Hematopoietic multipotent progenitor cell treated with erythropoietin and hydrocortisone succinate and interleukin-3 and kit ligand, for 6 days (in vitro differentiated cells): ENCODE measurements at places on chromosomes 3 and 15.
A peak's percentile ranks its signal among the peaks of the same experiment; 100 is the strongest.

GRCh38 chr15:34722439-34722836 lies 32.4 kb downstream of the GJD2 start:
- DNase-seq = no peak

DNA sequence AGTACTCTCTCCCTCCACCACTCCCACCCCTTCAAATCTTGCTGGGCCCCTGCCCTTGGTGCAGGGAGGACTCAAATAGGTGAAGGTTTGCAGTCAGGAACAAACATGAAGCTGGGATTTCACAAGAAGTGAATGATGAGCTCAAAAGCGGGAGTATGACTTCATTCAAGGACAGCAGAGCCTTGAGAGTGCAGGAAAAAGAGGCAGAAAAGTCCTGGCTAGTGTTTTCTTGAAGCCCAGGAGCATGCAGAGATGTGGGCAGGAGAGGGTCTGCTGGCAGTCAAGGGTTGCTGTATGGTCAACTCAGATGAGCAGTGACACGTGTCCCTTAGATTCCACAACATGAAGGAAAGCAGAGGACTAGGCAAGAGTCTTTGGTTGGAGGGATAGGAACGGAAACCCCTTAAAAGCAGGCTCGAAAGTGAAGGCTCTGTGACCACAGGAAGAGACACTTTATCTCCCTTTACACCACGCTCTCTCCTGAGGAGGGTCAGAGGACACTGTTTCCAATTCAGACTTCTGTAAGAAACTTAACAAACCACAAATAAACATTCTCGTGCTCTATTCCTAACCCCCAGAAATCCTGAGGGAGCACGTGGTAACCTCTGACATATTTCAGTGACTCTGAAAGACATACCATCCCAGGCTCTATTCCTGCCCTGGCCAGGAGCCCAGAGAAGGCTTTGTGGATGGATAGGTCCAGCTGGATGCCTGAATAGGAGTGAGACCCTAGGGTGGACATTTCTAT lies 168.0 kb upstream of the NDN start:
- no peak for DNase-seq

GRCh38 chr3:102687851-102688555 lies 253.2 kb downstream of the ZPLD1 start:
- DNase-seq = no peak

GRCh38 chr15:85869124-85869523 lies 74.4 kb upstream of the KLHL25 start:
- DNase-seq = no peak

DNA sequence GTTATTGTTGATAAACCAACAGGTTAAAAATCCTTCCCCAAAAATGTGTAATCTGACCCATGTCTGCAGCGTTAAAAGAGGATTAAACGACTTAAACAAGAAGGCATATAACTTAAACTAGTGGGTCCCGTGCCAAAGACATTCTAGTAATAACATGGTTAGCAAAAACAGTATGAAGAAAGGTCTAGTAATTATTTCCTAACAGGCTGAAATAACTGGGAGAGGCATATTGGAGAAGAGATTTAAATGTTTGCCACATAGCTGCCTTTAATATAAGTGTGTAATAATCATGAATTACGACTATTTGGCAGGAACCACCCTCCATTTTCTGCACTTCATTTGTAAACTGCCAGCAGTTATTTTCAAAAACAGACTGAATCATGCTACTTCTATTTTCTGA lies 67.7 kb upstream of the CSPG5 start:
- DNase-seq = no peak

- no peak for DNase-seq
Observed at GRCh38 chr3:147688868-147689267, 279.7 kb downstream of the ZIC1 start.

- no peak for DNase-seq
Observed at GRCh38 chr3:184553385-184553784, 8.2 kb upstream of the EPHB3 start.

DNA sequence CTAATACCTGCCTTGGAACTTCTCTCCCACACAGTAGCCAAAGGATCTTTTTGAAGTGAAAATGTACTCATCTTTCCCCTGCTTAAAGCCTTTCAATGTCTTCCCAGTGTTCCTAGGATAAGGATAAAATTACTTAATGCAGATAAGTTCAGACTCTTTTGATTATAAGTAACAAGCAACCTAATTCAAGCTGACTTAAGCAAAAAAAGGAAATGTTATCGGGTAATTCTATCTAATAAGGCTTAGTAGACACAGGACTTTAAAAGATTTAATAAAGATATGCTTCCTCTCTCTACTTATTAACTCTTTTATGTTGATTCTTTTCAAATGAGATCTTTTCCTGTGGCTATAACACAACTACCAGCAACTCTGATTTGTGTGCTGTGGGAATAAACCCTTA lies 284.2 kb downstream of the OXSM start:
- DNase-seq = no peak

DNA sequence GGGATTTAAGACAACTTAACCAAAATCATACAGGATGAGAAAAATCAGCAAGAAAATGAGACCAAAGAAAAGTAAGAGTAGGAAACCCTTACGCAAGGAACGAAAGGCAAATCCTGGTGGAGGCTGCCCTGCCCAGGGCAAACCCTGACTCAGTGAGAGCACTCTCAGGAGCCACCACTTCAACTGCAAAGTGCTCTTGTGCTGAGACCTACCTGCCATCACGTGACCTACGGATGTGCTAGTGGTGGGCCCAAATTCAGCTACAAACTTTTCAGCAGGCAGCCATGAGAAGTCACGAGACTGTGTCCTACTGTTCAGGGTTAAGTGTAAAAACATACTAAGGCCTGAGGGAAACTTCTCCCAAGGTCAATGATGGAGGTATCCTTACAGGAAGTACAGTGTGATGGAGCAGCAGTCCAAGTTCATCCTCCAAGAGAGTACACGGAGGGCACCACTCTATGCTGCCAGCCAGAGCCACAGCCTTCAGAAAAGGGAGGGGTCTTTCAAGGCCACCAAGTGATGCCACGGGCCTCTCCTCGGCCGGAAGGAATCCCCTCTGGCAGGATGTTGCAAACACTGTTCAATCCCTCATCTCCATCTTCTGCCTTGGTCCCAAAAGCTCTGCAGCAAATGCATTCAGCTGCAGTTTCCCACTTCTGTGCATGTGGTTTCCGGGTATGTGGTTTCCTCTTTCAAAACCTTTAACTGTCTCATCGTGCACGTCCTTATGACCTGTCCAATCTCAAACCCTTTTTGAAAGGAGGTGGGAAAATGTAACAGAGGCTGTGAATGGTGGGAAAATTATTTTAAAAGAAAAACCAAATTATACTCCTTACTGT lies 9.5 kb downstream of the CHSY1 start:
- peak; percentile 83 for DNase-seq

- DNase-seq = no peak
Observed at GRCh38 chr15:58704155-58704865, 45.2 kb downstream of the ADAM10 start.

DNA sequence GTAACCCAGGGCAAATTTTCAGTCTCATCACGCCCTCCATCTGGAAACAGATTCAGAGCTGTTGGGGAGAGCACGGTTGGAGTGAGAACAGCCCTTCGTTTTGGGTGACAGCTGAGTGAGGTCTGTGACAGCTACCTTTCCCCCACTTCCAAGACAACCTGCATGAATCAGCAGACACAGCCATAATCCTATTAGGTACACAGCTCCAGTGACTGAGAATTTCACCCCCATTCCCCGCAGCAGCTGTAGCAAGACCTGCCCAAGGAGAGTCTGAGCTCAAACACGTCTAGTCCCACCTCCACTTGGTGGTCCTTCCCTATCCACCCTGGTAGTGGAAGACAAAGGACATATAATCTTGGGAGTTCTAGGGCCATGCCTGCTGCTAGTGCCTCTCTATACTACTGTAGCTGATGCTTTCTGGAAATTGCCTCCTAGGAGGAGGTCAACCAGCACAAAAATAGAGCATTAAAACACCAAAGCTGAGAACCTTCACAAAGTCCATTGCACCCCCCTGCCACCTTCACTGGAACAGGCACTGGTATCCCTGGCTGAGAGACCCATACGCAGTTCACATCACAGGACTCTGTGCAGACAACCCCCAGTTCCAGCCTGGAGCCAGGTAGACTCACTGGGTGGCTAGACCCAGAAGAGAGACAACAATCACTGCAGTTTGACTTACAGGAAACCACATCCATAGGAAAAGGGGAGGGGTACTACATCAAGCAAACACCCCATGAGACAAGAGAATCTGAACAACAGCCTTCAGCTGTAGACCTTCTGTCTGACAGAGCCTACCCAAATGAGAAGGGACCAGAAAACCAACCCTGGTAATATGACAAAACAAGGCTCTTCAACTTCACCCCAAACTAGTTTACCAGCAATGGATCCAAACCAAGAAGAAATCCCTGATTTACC lies 448.6 kb upstream of the CBLB start:
- no peak for DNase-seq

DNA sequence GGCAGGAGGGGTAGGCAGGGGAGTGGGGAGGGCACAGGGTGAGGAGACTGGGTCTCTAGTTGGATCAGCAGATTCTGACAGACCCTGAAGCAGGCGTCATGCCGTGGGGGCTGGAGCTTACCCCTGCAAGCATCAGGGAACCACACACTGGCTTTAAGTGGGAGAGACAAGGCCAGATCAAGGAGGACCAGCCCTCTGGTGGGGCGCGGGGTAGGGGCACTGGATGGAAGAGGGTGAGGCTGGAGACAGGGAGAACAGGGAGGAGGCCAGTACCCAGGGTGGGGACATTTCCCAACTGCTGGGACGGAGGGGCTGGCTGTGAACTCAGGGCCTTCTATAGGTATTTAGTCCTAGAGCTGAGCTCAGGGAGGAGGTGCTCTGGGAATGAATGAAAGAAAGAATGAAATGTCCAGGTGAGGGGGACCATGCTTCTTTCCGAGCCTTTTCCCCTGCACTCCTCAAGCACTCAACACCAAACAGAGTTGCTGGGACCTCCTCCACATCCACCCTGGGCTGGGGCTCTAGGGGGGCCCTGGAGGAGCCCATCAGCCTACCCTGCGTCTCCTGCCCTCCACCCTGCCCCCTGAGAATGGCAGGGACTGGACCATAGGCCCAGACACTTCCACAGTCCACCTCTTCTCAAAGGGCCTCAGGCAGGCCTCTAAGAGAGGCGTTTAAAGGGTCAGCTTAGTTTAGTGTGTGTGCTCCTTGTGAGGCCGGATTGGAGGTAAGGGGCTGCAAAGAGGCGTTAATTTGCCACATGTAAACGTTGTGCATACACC lies 49.0 kb upstream of the FGD5 start:
- DNase-seq = no peak

DNA sequence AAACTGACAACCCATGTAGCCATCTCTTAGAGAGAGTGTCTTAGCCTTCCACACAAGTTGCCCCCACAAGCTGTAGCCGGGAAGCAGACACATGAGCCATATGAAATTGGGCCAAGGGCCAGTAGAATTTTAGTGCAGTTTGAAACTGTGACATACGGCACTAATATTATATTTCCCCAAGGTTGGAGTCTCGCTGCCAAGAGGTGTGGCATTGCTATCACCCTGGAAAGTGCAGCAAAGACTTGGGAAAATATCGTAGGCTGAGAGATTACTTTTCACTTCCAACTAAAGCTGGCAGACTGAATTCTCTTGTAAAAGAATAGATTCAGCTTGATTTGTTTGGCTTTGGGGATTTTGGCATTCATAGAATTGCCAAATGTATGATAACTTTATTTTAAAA lies 89.2 kb downstream of the ECT2 start:
- DNase-seq = no peak

DNA sequence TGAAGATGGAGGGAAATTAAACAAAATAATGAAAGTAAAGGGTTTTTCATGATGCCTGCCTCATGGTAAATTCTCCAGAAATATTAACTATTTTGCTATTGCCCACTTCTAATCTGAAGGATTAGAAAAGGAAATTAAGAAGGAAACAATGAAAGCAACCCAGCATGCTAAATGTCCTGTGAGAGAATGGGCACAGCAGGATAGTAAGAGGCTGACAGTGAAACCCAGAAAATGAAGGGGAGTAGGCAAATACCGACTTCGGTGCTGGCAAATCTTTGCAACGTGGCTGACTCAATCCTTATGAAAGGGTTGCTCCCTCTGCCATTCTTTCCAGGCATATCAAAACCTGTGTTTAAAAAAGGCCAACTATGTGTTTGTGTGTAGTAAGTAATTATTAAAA lies 147.5 kb upstream of the SYNPR start:
- no peak for DNase-seq

DNA sequence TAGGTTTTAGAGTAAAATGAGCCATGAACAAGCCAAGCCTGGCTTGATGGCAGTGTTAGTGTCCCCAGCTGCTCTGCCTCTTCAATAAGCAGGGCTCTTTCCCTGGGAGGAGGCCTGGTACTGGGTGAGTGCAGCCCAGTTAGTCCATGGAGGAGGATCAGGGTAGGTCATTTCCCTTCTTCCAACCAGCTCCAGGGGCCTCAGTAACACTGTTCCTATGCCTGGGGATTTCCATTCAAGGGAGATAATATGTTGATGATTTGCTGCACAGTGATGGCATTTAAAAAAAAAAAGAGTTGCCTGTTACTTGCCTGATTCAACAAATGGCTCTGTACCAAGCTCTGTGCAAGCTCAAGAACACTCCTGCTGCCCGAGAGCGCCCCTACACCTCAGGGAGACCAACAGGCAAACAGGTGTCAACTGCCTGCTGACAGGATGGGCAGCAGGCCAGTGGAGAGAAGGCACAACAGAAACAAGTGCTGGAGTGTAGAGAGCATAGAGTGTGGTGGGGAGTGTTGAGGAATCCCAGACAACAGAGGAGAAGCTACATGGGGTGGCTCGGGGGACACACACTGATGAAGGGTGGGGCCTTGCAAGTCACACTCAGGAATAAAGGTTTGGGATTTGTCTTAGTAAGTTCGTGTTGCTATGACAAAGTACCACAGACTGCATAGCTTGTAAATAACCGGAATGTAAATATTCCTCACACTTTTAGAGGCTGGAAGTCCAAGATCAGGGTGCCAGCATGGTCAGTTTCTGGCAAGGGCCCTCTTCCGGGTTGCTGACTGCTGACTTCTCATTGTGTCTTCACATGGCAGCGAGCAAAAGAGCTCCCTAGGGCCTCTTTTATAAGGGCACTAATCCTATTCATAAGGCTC lies 78.6 kb upstream of the PXYLP1 start:
- DNase-seq = no peak

- no peak for DNase-seq
Observed at GRCh38 chr15:76198456-76199105, 112.7 kb downstream of the ETFA start.

DNA sequence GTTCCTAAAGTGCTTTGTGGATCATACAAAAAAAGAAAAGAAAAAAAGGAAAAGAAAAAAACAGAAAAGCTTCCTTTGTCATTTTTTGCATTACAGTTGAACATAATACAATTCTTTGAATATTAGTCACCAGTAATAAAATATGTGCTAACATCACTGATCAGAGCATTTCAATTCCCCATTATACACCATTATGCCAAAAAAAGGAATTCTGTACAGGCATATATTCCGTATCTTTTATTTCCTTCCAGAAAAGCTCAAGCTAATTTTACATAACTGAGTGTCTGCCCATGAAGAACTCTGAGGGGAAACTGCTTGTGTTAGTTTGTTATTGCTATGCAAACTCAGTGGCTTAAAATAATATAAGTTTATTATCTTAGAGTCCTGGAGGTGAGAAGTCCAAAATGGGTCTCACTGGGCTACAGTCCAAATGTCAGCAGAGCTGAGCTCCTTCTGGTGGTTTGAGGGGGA lies 377.9 kb downstream of the GAP43 start:
- no peak for DNase-seq

- no peak for DNase-seq
Observed at GRCh38 chr3:44072601-44073540, 168.8 kb upstream of the TOPAZ1 start.
